ENCODE measurements at places on chromosomes 11 and 22. TPM values are rescaled to one million over a fixed set of nuclear protein-coding genes. Genes with fewer than 3 reads are reported as not detected.

CDC42BPG gene
- 0.36 TPM for polyA plus RNA-seq

DDX25 gene
- polyA plus RNA-seq = 0.05 TPM

ANGPTL5 gene
- polyA plus RNA-seq = 2.7 TPM

PGA5 gene
- 3.6 TPM for polyA plus RNA-seq

FOLR2 gene
- 11.9 TPM for polyA plus RNA-seq

OR51B4 gene
- not detected for polyA plus RNA-seq

A4GALT gene
- 66.3 TPM for polyA plus RNA-seq

LSP1 gene
- 11.7 TPM for polyA plus RNA-seq

HORMAD2 gene
- polyA plus RNA-seq = not detected

SLC5A12 gene
- polyA plus RNA-seq = 4.4 TPM

SLC22A12 gene
- polyA plus RNA-seq = not detected

NPAT gene
- polyA plus RNA-seq = 2.8 TPM

TTLL12 gene
- 7.8 TPM for polyA plus RNA-seq

OR52I2 gene
- not detected for polyA plus RNA-seq

TBX10 gene
- polyA plus RNA-seq = not detected

ACTN3 gene
- 0.05 TPM for polyA plus RNA-seq

OR52H1 gene
- polyA plus RNA-seq = not detected

PDE2A gene
- polyA plus RNA-seq = 43.1 TPM
